ENCODE measurements at places on chromosomes 4 and X. TPM values are rescaled to one million over a fixed set of nuclear protein-coding genes. Genes with fewer than 3 reads are reported as not detected.

DNA sequence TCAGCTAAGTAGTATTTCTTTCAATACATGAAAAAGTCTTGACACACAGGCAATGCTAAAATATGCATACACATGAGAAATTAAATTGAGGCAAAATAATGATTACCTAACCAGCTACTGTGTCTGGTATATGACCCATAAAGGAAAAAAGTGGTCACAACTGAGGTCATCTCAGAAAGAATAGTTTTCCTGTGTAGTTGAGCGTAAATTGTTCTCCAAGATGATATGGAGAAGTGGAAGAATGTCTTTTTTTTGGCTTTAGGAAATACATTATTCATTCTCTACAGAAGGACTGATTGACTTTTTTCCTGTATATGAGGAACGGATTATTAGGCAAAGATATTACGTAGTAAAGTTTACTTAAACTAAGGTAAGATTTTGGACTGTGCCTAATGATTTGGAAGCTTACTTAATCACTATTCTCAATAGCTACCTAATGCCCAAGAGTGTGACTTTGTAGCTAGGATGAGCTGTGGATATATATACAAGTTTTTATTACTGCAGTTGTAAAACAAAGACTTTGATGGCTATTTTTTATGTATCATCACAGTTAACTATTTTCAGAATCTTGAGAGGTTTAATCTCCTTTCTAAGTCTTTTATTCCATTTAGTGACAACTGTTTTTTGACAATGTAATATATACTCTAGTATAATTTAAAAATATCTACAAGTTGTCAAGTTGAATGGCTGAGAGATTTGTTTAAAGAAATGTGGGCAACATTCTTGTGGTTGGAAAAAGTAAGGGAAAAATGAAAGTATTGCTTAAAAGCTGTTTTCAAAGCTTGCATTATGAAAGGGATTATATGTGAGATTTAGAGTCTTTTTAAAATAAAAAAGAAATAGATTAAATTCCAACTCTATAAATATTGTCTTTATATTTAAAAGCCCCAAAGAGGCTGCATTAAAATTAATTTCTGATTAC lies 100.2 kb downstream of the PDLIM5 start:
- no peak for DNase-seq
- no peak overlapping the region for H3K4me3 ChIP-seq
- no peaks in the 10 kb centered on the region for H3K36me3 ChIP-seq
- H3K27me3 ChIP-seq, result no peaks in the 10 kb centered on the region

GRCh38 chr4:17535242-17535641 lies 20.3 kb downstream of the CLRN2 start:
- H3K36me3 ChIP-seq, result no peaks in the 10 kb centered on the region
- no peak overlapping the region for H3K4me3 ChIP-seq
- DNase-seq, result no peak
- no peaks in the 10 kb centered on the region for H3K4me1 ChIP-seq

DNA sequence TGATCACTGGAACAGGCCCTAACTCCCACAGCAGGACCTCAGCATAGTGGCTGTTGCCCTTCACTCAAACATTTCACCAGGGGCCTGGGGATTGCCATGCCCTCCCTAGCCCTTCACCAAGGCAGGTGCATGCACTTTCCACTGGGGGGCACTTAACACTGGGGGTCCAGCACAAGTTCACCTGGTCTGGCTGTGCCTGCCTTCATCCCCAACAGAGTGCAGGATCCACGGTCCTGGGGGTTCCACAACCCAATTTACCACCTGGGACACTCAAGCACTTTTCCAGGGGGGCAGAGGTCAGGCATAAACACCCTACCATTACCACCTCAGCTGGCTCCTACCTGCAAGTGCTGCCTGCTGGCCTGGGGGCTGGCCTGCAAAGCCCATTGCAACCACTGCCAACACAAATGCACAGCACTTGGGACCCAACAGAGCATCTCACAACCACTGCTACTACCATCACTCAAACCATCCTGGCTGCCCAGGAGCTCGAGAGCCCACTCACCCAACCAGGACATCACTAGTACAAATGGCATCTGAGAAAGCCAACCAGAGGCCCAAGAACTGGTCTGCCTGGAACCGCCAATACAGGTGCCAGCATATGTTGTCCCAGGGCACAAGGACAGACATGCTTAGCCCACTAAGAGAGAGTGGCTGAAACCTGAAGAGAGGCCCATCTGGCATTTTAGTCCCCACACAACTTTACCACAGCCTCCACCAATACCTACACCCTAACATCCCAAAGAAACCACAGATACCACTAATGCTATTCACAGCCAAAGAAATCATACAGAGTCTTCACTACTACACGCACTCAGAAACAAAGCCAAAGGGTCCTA lies 43.1 kb downstream of the NAT8L start:
- H3K27me3 ChIP-seq, result no peaks in the 10 kb centered on the region
- no peak overlapping the region for H3K4me3 ChIP-seq
- no peak for DNase-seq
- no peaks in the 10 kb centered on the region for H3K4me1 ChIP-seq

DNA sequence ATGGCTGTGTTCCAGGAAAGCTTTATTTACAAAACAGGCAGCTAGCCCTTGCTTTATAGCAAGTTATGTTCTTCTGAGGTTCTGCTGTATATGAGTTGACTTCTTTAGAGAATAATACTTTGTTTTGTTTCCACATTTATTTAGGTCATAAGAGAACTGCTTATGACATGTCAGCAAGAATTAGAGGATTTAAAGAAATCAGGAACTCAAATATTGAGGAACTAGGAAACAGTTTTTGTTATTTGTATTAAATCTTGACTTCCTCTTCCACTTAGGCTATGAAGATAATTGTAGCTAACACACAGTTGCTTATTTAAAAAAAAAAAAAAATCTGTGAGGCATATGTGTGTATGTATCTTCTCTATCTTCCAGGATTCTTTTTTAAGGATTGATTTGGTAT lies 14.3 kb downstream of the ZRSR2 start:
- DNase-seq, result no peak
- no peaks in the 10 kb centered on the region for H3K27me3 ChIP-seq
- no peak overlapping the region for H3K27ac ChIP-seq
- H3K4me3 ChIP-seq, result no peak overlapping the region
- no peaks in the 10 kb centered on the region for H3K36me3 ChIP-seq

DNA sequence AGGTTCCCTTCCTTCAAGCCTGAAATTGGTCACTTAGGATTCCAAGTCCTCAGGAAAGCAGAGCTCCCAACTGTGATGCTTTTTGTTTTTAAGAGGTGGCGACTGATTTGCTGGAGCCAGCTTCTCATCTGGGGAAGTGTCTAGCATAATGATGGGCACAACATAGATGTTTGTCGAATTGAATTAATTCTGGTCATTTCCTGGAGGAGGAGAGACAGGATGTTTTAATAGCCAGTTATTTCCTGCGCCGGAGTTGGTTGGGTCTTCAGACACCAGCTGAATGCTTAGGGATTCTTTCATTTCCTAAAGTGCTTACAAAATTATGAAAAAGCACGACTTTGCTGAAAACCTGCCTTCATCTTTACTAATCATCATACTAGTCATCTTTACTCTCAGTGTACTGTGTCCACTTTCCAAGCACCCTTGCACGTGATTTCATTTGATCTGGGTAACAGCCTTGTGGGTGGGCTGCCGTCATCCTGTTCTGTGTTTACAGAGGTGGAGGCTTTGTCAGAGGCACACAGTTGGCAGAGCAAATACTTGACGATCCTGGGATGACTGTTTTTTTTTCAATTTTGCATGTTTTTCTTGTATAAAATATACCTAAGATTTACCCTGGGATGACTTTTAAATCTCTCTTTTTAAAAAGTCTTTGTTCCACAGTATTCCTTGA lies 49.5 kb downstream of the RGS12 start:
- H3K4me1 ChIP-seq, result no peaks in the 10 kb centered on the region
- H3K4me3 ChIP-seq, result no peak overlapping the region
- H3K27me3 ChIP-seq, result no peaks in the 10 kb centered on the region
- H3K36me3 ChIP-seq, result no peaks in the 10 kb centered on the region
- no peak overlapping the region for H3K27ac ChIP-seq

- H3K4me3 ChIP-seq, result no peak overlapping the region
- H3K27ac ChIP-seq, result no peak overlapping the region
- H3K4me1 ChIP-seq, result no peaks in the 10 kb centered on the region
- H3K36me3 ChIP-seq, result no peaks in the 10 kb centered on the region
Observed at GRCh38 chr4:166913926-166914325, 320.4 kb downstream of the SPOCK3 start.

- no peaks in the 10 kb centered on the region for H3K27me3 ChIP-seq
- DNase-seq, result no peak
- no peak overlapping the region for H3K27ac ChIP-seq
Observed at GRCh38 chr4:41418444-41418843, 119.5 kb upstream of the LIMCH1 start.

- no peak overlapping the region for H3K27ac ChIP-seq
- no peaks in the 10 kb centered on the region for H3K4me1 ChIP-seq
- H3K4me3 ChIP-seq, result no peak overlapping the region
- no peaks in the 10 kb centered on the region for H3K27me3 ChIP-seq
Observed at GRCh38 chr4:62627671-62628070, 1427.5 kb downstream of the ADGRL3 start.

GRCh38 chr4:189053621-189054020 lies 887.1 kb upstream of the FRG1 start:
- H3K4me3 ChIP-seq, result no peak overlapping the region
- no peak overlapping the region for H3K27ac ChIP-seq
- H3K36me3 ChIP-seq, result no peaks in the 10 kb centered on the region
- DNase-seq, result no peak
- peaks cover 7% of the 10 kb centered on the region for H3K27me3 ChIP-seq

DNA sequence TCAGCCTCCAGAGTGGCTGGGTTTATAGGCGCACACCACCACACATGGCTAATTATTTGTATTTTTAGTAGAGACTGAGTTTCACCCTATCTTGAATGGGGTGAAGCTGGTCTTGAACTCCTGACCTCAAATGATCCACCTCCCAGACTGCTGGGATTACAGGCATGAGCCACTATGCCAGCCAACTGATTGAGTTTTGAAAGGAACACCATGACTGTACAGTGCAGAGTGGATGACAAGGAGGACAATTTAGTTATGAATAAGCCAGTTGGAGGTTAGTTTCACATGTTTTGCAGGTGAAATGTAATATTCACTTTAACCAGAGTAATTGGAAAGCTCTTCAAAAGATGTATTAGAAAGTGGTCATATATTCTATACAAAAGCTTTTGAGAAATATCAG lies 60.8 kb downstream of the PCDH18 start:
- no peaks in the 10 kb centered on the region for H3K4me1 ChIP-seq
- H3K36me3 ChIP-seq, result no peaks in the 10 kb centered on the region
- DNase-seq, result no peak
- H3K27me3 ChIP-seq, result no peaks in the 10 kb centered on the region

- DNase-seq, result no peak
- no peaks in the 10 kb centered on the region for H3K36me3 ChIP-seq
Observed at GRCh38 chrX:39157796-39158195, 356.5 kb downstream of the MID1IP1 start.

DNA sequence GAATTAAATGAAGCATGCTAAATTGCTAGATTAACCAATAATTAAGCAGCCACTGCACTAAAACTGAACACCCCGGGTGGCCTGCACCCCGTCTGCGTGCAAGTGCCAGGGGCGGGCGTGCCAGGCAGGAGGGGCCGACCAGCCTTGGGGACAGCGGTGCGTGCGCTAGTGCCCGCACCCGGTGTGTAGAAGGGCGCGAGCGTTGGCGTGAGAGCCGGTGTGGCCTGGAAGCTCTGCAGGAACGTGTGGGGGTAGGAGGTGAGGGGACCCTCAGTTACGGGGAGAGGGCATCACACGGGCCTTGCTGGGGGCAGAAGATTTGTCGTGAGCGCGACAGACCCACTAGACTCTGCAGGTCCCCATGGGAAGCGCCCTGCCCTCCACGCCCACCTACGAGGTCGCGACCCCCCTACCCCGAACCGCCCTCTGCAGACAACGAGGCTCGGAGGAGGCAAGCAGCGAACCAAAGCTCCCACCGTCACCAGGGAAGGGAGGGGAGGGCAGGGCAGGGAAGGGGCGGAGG lies 105.8 kb downstream of the FAM53A start:
- no peaks in the 10 kb centered on the region for H3K36me3 ChIP-seq
- no peak overlapping the region for H3K4me3 ChIP-seq
- H3K27ac ChIP-seq, result no peak overlapping the region
- H3K27me3 ChIP-seq, result no peaks in the 10 kb centered on the region
- H3K4me1 ChIP-seq, result no peaks in the 10 kb centered on the region

DNA sequence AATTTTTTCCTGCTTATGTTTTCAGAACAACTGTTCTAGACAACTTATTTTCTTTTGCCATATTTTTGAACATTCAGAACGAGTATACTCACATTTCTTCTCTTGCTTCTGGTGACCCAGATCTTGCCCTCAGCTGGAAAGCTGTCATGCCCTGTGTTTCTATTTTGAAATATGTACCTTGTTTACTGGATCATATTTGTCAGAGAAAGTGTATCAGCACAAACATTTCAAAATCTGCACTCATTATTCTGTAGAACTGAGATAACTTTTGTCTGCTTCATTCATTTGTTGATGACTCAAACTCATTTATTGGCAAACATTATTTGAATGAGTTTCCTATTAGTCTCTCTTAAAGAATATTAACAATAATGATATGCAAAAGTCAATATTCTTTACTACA lies 46.2 kb upstream of the FAM9A start:
- no peaks in the 10 kb centered on the region for H3K27me3 ChIP-seq
- H3K4me3 ChIP-seq, result no peak overlapping the region
- no peak for DNase-seq
- H3K36me3 ChIP-seq, result no peaks in the 10 kb centered on the region

GRCh38 chrX:26470941-26471340 lies 255.0 kb downstream of the MAGEB5 start:
- H3K27ac ChIP-seq, result no peak overlapping the region
- H3K36me3 ChIP-seq, result no peaks in the 10 kb centered on the region
- no peak overlapping the region for H3K4me3 ChIP-seq
- H3K4me1 ChIP-seq, result no peaks in the 10 kb centered on the region

GRCh38 chrX:77693594-77693993 lies 92.4 kb downstream of the ATRX start:
- DNase-seq, result no peak
- no peaks in the 10 kb centered on the region for H3K36me3 ChIP-seq
- no peaks in the 10 kb centered on the region for H3K4me1 ChIP-seq
- no peak overlapping the region for H3K4me3 ChIP-seq
- H3K27me3 ChIP-seq, result no peaks in the 10 kb centered on the region

DNA sequence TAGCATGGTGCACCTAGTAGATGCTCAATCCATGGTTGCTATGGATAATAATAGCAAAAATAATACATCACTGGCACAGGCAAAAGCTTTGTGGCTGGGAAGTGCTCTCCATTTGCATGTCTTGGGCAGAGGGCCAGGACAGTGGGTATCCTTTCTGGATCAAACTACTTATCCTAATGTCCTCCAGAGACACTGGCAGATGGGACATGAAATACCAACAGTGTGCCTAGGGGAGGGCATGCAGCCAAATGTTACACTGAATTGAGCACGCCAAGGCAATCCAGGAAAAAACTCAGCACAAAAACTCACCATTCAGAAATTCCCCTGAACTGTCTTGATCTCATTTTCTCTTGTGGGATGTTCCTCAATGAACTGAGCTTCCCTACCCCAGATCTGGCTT lies 98.6 kb upstream of the SCML1 start:
- no peaks in the 10 kb centered on the region for H3K36me3 ChIP-seq
- no peaks in the 10 kb centered on the region for H3K27me3 ChIP-seq
- no peak overlapping the region for H3K4me3 ChIP-seq
- DNase-seq, result no peak

DDIT4L gene
- 0.46 TPM for total RNA-seq

IL13RA2 gene
- 0.57 TPM for total RNA-seq

GASK1B gene
- 3.8 TPM for total RNA-seq

TGIF2LX gene
- total RNA-seq, result not detected

UCP1 gene
- not detected for total RNA-seq

Data from right lobe of liver (tissue), 6 donors.